ENCODE measurements at places on chromosomes 11 and 22.

DNA sequence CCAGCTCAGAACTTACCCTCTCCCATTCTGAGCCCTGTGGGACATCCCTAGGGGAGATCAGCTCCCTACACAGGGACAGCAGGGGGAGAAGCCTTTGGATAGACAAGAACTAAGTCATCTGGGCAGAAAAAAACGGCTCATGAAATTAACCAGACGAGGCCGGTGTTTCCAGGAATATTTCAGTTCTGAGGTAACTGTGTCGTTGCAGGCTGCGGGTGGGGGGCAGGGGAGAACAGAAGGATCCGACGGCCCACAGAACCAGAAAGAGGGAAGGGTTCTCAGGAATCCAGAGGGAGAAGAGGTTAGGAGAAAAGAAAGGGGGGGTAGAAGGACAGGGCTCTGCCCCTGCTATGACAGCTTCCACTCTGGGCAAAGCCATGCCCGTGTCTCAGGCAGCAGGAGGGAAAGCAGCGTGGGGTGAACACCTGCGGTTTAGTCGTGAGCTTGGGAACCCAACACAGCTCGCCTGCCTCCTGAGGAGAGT lies 3.6 kb downstream of the CLCF1 start:
- peak; percentile 70 for DNase-seq

DNA sequence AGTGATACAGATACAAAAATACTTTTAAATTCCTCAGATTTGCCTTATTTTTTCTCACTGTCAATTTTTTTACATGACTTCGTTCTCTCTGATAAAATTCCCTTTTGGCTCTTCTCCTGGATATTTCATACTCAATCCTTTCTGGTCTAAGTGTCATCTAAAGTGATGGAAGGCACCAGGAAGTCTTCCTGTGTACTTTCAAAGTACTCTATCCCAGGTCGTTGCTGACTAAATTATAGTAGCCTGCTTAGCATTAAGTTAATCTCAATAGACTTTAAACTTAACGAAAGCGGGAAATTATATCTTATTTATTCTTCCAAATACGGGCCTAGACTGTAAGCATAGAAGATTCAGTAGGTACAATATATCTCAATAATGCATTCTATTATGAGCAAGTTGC lies 67.8 kb downstream of the CASP12 start:
- DNase-seq: no peak

GRCh38 chr11:121476379-121477032 lies 23.7 kb upstream of the SORL1-AS1 start:
- DNase-seq: peak; percentile 77

GRCh38 chr11:73291781-73292524 lies 16.1 kb upstream of the ARHGEF17 start:
- DNase-seq: no peak

GRCh38 chr11:132082566-132082965 lies 712.2 kb downstream of the NTM start:
- no peak for DNase-seq

Measured in COR-L47 (cell line).